Stimulated activated naive B cell treated with anti-CD40 and anti-IgM and Interleukin-4, amounts not matched to agents 10 μg/mL and 1 μg/mL and 100 μg/mL, for 72 hours (primary cell): ENCODE measurements at places on chromosomes 11 and 22.
A peak's percentile ranks its signal among the peaks of the same experiment; 100 is the strongest.

- H3K36me3 ChIP-seq = no peaks in the 10 kb centered on the region
- no peaks in the 10 kb centered on the region for H3K27me3 ChIP-seq
- no peaks in the 10 kb centered on the region for H3K4me1 ChIP-seq
Measured at GRCh38 chr11:26649884-26650283, 72.0 kb downstream of the SLC5A12 start.

GRCh38 chr11:104127828-104128227, 36.1 kb downstream of the PDGFD start:
- H3K27me3 ChIP-seq = no peaks in the 10 kb centered on the region
- no peaks in the 10 kb centered on the region for H3K4me1 ChIP-seq
- H3K36me3 ChIP-seq = no peaks in the 10 kb centered on the region

DNA sequence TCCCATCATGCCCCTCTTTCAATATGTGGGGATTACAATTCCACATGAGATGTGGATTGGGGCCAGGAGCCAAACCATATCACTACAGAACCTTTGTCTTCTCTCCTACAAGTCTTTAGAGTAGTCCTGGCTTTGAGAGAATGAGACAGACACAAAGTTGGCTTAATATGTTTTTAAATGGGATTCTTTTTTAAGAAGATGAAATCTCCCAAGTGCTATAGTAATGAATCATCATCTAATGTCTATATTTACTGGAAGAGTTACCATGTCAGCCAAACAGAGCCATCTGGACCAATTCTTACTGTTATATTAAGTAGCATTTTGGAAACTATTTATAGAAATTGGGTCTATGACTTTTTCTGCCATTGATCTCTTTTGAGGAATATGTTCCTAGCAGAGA, 38.1 kb upstream of the CARD18 start:
- H3K36me3 ChIP-seq = no peaks in the 10 kb centered on the region
- no peaks in the 10 kb centered on the region for H3K27me3 ChIP-seq
- H3K4me3 ChIP-seq = no peak overlapping the region

- no peak overlapping the region for H3K4me3 ChIP-seq
- H3K4me1 ChIP-seq = no peaks in the 10 kb centered on the region
- DNase-seq = no peak
- H3K36me3 ChIP-seq = no peaks in the 10 kb centered on the region
- no peaks in the 10 kb centered on the region for H3K27me3 ChIP-seq
- H3K27ac ChIP-seq = no peak overlapping the region
Measured at GRCh38 chr11:105152021-105152512, 12.5 kb upstream of the CARD18 start.

DNA sequence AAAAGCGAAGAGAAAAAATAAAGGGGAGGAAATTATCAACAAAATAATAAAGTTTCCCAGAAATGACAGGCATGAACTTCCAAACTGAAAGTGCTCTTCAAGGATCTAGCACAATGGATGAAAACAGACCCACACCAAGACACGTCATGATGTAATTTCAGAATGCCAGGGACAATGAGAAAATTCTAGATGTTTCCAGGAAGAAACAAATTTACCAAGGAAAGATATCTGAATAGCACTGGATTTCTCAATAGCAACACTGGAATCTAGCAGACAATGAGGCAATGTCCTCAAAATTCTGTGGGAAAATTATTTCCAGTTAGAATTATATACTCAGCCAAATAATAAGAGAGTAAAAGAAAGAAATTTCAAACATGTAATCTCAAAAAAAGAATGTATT, 46.0 kb downstream of the DENND5A start:
- no peaks in the 10 kb centered on the region for H3K27me3 ChIP-seq
- H3K4me3 ChIP-seq = no peak overlapping the region
- no peaks in the 10 kb centered on the region for H3K36me3 ChIP-seq
- H3K4me1 ChIP-seq = peaks cover 12% of the 10 kb centered on the region
- no peak overlapping the region for H3K27ac ChIP-seq

GRCh38 chr11:29159552-29160465, 857.0 kb downstream of the KCNA4 start:
- no peaks in the 10 kb centered on the region for H3K4me1 ChIP-seq
- H3K4me3 ChIP-seq = no peak overlapping the region
- DNase-seq = no peak
- no peaks in the 10 kb centered on the region for H3K27me3 ChIP-seq
- H3K27ac ChIP-seq = no peak overlapping the region

DNA sequence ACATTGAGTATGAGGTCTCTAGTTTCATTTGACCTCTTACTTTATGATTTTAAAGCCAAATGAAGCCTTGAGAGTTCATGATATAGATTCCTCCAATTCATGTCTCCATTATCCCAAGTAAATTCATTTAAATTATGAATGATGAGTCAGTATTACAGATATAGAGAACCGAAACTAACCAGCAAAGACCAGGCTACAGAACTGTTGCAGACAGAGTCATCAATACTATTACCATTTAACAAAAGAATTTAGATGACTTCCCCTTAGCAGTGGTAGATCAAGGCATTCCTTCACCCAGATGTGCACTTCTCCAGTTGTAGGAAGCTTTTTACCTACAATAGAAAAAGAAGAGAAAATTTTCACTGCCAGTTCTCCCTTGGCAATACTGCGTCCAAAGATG, 11.8 kb upstream of the CCDC89 start:
- no peak overlapping the region for H3K4me3 ChIP-seq
- no peak for DNase-seq
- peaks cover 7% of the 10 kb centered on the region for H3K4me1 ChIP-seq
- H3K27me3 ChIP-seq = no peaks in the 10 kb centered on the region
- no peaks in the 10 kb centered on the region for H3K36me3 ChIP-seq
- no peak overlapping the region for H3K27ac ChIP-seq

DNA sequence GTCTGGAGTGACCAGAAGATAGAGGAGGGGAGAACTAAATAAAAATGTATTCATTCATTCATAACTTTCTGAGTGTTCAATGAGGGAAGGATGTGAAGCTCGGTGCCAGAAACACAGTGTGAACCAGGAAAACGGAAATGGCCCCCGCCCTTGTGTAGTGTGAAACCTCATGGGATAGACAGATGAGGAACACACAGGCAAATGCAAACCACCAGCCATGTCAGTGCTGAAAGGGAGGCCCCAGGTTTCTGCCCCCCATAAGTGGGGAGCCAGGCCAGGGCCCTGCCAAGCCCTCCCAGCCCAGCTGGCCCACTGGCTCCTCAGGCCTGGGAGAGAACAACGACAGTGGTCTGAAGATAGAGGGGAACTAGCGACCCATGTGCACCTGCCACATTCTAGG, 30.5 kb downstream of the LARGE1 start:
- DNase-seq = no peak
- H3K4me1 ChIP-seq = peaks cover 36% of the 10 kb centered on the region
- peaks cover 4% of the 10 kb centered on the region for H3K36me3 ChIP-seq
- H3K27me3 ChIP-seq = no peaks in the 10 kb centered on the region
- H3K27ac ChIP-seq = peak overlapping the region; percentile 37
- no peak overlapping the region for H3K4me3 ChIP-seq

DNA sequence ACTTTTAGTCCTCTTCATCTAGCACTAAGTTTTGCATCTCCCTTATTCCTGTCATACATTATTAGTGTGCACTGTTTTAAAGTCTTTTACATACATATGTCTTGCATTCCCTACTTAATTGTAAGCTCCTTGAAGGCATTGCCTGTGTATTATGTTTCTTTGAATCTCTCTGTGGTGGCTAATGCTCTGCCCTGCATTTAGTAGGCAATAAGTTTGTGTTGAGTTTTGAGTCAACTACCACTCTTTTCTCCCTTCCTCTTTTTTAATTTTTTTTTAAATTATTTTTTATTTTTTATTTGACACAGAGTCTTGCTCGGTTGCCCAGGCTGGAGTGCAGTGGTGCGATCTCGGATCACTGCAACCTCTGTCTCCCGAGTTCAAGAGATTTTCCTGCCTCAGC, 78.9 kb downstream of the ZBTB16 start:
- no peak overlapping the region for H3K4me3 ChIP-seq
- no peak overlapping the region for H3K27ac ChIP-seq
- peaks cover 61% of the 10 kb centered on the region for H3K4me1 ChIP-seq
- H3K27me3 ChIP-seq = no peaks in the 10 kb centered on the region
- peaks cover 3% of the 10 kb centered on the region for H3K36me3 ChIP-seq
